ENCODE measurements at places on chromosomes 12 and 14. TPM values are rescaled to one million over a fixed set of nuclear protein-coding genes. Genes with fewer than 3 reads are reported as not detected.

- H3K4me3 ChIP-seq = no peak overlapping the region
- H3K27me3 ChIP-seq = no peaks in the 10 kb centered on the region
- H3K4me1 ChIP-seq = no peaks in the 10 kb centered on the region
Measured at GRCh38 chr12:40735551-40736230, 43.5 kb downstream of the CNTN1 start.

GRCh38 chr14:104357689-104358527, 219.5 kb downstream of the KIF26A start:
- no peaks in the 10 kb centered on the region for H3K4me1 ChIP-seq
- H3K4me3 ChIP-seq = no peak overlapping the region
- DNase-seq = peak; percentile 32
- no peak overlapping the region for H3K27ac ChIP-seq
- peaks cover 35% of the 10 kb centered on the region for H3K27me3 ChIP-seq

- no peak overlapping the region for H3K4me3 ChIP-seq
- H3K36me3 ChIP-seq = peaks cover 4% of the 10 kb centered on the region
- no peak overlapping the region for H3K27ac ChIP-seq
- no peak for DNase-seq
Measured at GRCh38 chr12:51357374-51358047, 11.0 kb upstream of the CELA1 start.

DNA sequence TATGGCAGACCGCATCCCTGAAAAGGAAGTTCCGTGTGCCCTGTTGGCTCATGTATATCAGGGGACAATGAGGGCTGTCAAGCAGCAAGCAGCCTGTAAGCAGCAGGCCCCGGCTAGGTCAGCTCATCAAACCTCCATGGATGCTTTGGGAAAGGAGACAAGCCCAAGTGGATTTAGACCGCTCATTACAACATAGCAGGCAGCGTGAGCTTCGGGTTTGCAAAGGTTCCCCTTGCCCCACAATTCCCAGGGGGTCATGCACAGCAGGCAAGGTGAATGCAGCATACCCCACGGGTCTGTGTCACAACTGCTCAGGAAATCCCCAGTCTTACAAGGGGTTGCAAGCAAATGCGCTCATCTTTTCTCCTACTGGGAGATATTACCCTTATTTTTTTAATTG, 54.6 kb downstream of the KCNK13 start:
- no peaks in the 10 kb centered on the region for H3K4me1 ChIP-seq
- H3K27me3 ChIP-seq = peaks cover 5% of the 10 kb centered on the region
- H3K36me3 ChIP-seq = no peaks in the 10 kb centered on the region

GRIP1 gene
- total RNA-seq = 14.3 TPM

DNA sequence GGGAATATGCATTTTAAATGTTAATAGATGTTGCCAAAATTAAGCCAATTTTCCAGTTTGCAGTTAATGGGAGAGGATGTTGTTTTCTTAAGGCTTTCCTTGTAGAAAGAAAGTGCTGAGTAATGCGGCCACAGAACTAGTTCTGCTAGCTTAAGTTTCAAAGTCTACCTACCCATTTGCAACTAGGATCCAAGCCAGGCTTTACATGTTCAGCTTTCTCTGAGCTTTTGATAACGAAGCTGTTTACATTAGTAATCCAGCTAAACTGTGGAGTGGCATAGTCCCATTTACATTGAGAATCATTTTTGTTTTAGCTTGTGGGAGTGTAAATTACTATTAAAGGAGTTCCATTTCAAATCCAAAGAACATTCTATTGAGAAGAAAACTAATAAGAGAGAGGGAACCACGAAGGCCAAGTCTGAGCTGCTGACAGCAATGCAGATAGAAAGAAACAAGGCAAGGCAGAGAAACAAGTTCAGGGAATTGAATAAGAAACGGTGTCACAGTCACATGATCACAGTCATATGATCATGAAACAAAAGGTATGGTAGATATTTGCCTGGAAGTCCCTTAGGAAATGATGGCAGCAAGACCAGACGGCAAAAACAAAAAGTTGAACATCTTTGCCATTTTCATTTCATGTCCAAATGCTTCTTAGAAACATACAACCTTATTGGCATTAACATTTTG, 274.9 kb downstream of the PAWR start:
- no peak overlapping the region for H3K4me3 ChIP-seq
- no peaks in the 10 kb centered on the region for H3K27me3 ChIP-seq
- H3K27ac ChIP-seq = peak overlapping the region; percentile 66
- H3K4me1 ChIP-seq = peaks cover 51% of the 10 kb centered on the region
- H3K36me3 ChIP-seq = no peaks in the 10 kb centered on the region

GRCh38 chr12:18737819-18738218, at the start of the genes CAPZA3 and PLCZ1:
CAPZA3 (plus strand) TSS chr12:18738119; CDS start chr12:18738269, 150 bp downstream.
PLCZ1 (minus strand) TSS chr12:18738012; CDS start chr12:18737371, 641 bp downstream.
- H3K27ac ChIP-seq = no peak within 1 kb of the TSS
- H3K27me3 ChIP-seq = no peaks in the 10 kb centered on the region
- no peaks in the 10 kb centered on the region for H3K36me3 ChIP-seq

DNA sequence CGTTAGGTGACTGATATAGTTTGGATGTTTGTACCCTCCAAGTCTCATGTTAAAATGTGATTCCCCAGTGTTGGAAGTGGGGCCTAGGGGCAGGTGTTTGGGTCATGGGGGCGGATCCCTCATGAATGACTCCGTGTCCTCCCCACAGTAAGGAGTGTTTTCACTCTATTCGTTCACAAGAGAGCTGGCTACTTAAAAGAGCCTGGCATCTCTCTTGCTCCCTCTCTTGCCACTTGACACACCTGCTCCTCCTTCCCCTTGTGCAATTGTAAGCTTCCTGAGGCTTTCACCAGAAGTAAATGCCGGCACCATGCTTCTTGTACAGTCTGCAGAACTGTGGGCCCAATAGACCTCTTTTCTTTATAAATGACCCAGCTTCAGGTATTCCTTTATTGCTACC, 2.6 kb downstream of the IFI27L2 start:
- no peak overlapping the region for H3K27ac ChIP-seq
- DNase-seq = no peak
- H3K4me1 ChIP-seq = peaks cover 22% of the 10 kb centered on the region
- H3K27me3 ChIP-seq = no peaks in the 10 kb centered on the region
- no peak overlapping the region for H3K4me3 ChIP-seq
- no peaks in the 10 kb centered on the region for H3K36me3 ChIP-seq

DNA sequence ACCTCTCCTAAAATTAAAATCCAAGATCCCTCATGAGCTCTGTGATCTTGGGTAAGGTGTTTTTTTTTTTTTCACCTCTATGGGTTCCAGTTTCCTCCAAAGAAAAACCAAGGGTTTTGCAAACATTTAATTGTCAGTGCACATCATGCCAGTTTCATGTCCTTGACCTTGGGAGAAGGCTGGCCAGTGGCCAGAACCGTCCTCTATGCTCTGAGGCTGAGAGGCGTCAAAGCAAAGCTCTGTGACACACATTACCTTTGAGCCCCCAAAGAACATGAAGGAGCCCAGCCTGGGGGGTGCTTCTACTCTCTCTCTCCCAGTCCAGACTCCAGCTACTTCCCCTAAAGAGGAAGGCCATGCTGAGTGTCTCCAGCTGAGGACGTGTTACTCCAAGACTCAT, 145.5 kb upstream of the TMEM132C start:
- no peaks in the 10 kb centered on the region for H3K27me3 ChIP-seq
- H3K27ac ChIP-seq = no peak overlapping the region
- no peak overlapping the region for H3K4me3 ChIP-seq
- no peaks in the 10 kb centered on the region for H3K36me3 ChIP-seq
- DNase-seq = no peak

CDC42BPB gene
- total RNA-seq = 108 TPM

DNA sequence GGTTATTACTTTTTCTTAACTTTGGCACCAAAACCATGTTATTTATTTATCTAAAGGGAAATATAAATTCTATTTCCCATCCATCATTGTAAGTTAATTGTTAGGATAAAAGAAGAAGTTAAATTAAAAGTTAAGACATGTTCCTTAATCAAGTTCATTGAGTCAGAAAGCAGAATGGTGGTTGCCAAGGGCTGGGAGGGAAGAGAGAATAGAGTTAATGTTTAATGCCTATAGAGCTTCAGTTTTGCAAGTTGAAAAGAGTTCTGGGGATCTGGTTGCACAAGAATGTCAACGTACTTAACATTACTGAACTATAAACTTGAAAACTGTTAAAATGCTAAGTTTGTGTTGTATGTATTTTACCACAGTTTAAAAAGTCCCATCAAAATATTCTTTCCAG, 63.2 kb upstream of the NR2C1 start:
- H3K27me3 ChIP-seq = no peaks in the 10 kb centered on the region
- H3K36me3 ChIP-seq = peaks cover 10% of the 10 kb centered on the region
- H3K4me1 ChIP-seq = peaks cover 6% of the 10 kb centered on the region
- DNase-seq = no peak
- no peak overlapping the region for H3K27ac ChIP-seq
- no peak overlapping the region for H3K4me3 ChIP-seq

- H3K27ac ChIP-seq = no peak overlapping the region
- H3K4me1 ChIP-seq = peaks cover 3% of the 10 kb centered on the region
- no peak overlapping the region for H3K4me3 ChIP-seq
- H3K36me3 ChIP-seq = no peaks in the 10 kb centered on the region
Measured at GRCh38 chr12:15853877-15854276, 28.3 kb upstream of the STRAP start.
